ENCODE measurements at places on chromosomes 3 and 15. TPM values are rescaled to one million over a fixed set of nuclear protein-coding genes. Genes with fewer than 3 reads are reported as not detected.

Gene ACTR8
- 30.2 TPM for total RNA-seq

Gene SLC6A1
- 1.2 TPM for total RNA-seq

Gene A4GNT
- total RNA-seq, result not detected

Gene ILDR1
- 0.22 TPM for total RNA-seq

Gene CKMT1A
- not detected for total RNA-seq

Gene HESX1
- 1.4 TPM for total RNA-seq
